ENCODE measurements at places on chromosomes 11 and 22.

- no peak for DNase-seq
Observed at GRCh38 chr22:30605449-30606110, 1.4 kb upstream of the TCN2 start.

DNA sequence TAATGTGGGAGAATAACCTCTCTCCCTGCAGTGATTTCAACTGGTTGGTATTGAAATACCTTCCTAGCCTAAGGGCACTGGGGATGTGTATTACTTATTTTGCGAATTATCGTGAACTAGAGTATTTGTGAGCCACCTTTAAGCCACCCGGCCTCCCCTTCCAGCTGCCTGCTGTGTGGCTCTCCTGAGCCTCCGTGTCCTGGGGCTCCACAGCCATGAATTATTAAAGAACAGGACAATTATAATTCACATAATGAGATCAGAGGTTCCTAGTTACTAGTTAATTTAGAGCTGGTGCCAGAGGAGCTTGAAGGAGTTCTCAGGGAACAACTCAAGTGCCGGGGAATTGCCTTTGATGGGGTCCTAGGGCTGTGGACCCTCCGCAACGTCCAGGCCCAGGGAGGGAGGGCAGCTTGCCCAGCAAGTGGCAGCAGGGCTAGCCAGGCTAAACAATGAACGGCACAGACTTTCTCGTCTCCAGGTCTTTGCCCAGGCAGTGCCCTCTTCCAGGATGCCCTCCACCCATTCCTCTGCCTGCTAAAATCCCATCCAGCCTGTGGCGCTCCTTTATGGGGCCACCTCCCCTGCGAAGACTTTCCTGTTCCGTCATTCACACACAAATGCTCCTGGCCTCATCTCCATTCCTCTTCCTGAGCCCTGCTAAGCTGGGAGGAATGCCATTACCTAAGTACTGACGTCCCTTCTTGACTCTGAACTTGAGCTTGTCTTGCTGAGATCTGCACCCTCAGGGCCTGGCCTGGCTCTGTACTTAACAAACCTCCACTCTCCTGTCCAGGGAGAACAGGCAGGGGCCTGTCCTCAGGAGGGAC is 91.5 kb downstream of the RTL6 start:
- DNase-seq = no peak

GRCh38 chr22:36298601-36299000 is 45.7 kb downstream of the APOL1 start:
- DNase-seq = no peak

DNA sequence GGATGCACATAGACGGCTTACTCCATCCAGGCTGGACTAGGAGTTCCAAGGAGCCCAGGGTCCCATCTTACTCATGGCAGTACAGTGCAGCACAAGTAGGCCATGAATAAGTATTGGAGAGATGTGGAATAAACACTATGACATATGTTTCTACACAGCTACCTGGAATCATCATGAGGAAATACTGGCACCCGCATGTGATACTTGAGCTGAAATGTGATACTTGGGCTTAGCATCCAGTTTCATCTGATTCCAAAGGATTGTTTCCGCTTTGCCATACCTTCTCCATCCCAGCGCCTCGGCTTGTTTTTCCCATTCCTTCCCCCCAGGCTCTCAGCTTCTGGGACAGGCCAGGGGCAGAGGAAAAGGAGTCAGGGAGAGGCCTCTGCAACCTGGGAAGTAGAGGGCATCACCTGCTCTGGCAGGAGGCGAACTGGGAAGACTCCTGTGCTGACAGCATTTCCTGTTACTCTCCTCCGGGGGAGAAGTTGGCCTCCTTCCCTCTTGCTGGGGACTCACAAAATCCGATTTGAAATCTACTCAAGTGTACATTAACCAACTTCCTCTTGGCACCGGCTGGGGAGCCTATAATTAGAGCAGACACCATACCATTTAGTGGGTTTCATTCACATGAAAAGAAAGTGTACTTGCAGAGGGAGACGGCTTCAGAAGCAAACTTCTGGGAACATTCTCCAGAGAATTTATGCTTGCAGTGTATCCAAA is 187.8 kb downstream of the MIAT start:
- DNase-seq = peak; percentile 3

- DNase-seq = peak; percentile 78
Observed at GRCh38 chr22:37566903-37567798, 6.9 kb downstream of the CDC42EP1 start.

- DNase-seq = no peak
Observed at GRCh38 chr11:30279796-30280195, 43.1 kb upstream of the ARL14EP start.

GRCh38 chr22:30327864-30328345 is 1.2 kb upstream of the TBC1D10A start:
- DNase-seq = no peak
